ENCODE measurements at places on chromosomes 7 and 10.

GRCh38 chr10:130044067-130045061 is 66.3 kb downstream of the C10orf143 start:
- no peak for DNase-seq

- no peak for DNase-seq
Observed at GRCh38 chr7:29622335-29623265, 59.0 kb downstream of the PRR15 start.

DNA sequence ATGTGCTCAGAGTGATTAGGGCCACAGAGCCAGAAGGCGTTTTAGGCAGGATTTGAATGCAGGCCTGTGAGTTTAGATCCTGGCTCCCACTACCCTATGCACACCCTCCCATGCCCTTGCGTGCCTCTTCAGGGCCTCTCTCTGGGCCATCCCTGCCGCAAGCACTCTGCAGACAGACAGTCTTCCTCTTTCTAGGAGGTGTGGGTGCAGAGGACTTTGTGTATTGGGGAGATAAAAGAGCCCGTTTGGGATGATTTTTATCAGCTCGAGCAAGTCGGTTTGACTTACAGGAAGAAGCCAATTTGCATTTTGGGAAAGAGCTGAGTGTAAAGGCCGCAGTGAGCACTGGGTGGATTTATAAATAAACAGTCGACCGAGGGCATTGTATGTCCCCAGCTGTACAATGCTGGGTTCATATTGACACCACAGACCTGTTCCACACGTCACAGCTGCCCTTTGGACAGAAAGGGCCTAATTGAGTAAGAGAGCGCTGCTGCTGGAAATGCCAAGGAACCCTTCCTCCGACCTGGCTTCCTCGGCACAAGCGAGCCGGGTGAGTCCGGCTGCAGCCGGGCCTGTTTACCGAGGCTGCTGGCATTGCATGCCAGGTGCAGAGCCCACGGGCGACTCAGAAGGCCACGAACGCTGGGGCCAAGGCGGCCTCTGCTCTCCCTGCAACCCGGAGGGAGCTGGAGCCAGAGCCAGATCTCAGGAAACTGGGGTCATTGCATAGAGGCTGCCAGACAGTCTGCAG is 25.1 kb downstream of the ZMIZ1 start:
- DNase-seq = no peak

DNA sequence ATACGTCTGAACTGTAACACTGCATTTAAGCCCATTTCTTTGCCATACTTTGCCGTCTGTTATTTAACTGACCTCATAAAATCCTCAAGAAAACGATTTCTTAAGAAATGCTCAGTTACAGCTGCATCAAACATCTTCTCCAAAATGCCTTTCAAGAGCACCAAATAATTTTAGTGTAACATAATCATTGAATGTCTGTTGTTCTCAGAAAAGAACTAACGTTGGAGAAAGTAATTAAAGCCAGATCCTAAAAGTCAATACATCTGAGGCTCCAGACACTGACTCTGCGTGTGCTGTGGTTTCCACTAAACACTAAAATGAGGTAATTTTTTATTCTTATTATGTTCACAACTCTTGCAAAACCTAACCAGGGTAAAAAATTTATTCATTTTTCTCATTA is 63.7 kb upstream of the LRRC17 start:
- DNase-seq = no peak

DNA sequence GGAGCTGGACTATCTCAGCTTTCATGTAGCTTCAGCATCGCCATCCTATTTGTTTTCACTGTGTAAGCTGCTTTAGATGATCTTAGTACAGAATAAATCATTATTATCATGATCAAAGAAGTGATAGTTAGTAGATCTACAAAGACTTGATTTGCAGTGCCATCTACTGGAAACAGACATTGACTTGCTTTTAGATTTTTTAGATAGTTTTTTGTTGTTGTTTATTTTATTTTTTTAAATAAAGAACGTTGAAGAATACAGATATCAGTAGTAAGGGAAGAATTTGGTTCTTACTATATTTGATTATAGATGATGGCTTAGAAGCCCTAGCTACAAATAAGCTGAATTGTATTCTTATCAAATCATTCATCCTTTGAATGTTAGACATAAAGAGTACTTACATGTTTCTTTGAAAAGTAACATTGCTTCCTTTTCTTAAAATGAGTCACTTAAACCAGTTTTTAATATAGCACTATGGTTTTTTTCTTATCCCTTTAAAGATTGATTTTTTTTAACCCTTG is 6.3 kb upstream of the SFMBT2 start:
- DNase-seq = no peak

DNA sequence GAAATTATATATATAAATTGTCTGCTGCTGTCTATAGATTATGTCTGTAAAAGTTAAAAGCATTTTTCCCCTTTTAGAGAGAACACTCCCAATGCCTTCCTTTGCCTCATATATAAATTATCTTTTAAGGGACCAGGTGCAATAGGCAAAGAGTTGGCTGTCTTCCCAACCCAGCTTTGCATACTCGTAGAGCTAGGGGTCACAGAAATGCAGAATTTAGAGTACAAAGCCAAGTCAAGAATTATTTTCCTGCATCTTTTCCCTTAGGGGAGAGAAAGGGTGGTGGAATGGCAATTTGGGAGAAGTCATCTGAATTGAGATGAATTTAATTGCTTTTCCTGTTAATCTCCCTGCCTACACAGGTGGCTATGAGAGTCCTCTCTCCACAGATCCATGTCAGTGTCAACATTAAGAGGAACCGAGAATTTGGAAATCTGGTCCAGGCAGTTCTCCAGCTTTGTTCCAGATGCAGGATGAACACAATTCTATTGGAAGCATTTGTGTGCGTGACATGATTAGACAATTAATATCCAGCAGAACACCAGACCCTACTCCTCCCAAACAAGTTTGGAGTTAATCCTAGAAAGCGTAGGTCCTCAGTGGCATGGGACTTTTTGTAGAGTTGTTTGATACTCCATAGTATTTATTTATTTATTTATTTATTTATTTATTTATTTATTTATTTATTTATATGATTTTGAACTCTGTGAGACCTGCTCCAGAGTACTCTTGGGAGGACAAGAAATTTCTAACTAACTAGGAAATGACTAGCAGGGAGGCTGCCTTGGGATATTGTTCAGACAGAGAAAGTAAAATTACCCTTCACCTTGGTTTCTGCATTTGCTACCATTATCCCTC is 80.3 kb upstream of the SKAP2 start:
- no peak for DNase-seq

- no peak for DNase-seq
Observed at GRCh38 chr10:17682236-17682946, 38.4 kb downstream of the STAM start.

Measured in activated CD4-positive, alpha-beta T cell treated with anti-CD3 and anti-CD28 coated beads, Interleukin-2, amount 50 U/mL, for 48 hours (primary cell).